Right lobe of liver (tissue), 6 donors: ENCODE measurements at places on chromosomes 12 and 14. TPM values are rescaled to one million over a fixed set of nuclear protein-coding genes. Genes with fewer than 3 reads are reported as not detected.

Gene TSPAN11
- total RNA-seq = 1.00 TPM

Gene GPR68
- total RNA-seq = 0.27 TPM

Gene LALBA
- total RNA-seq = not detected

Gene ADAM20
- total RNA-seq = 0.67 TPM

Gene DNAI7
- not detected for total RNA-seq

Gene HOXC10
- not detected for total RNA-seq

Gene USP44
- not detected for total RNA-seq

Gene KRT5
- total RNA-seq = not detected

Gene GLIPR1L1
- not detected for total RNA-seq

Gene SERPINA9
- not detected for total RNA-seq

Gene LRTM2
- total RNA-seq = not detected

Gene GNPTAB
- 14.8 TPM for total RNA-seq
